ENCODE measurements at places on chromosomes 16 and 17.
A peak's percentile ranks its signal among the peaks of the same experiment; 100 is the strongest.

GRCh38 chr17:72409405-72410002 is 288.7 kb downstream of the SOX9 start:
- no peak for DNase-seq

- DNase-seq = no peak
Observed at GRCh38 chr16:26365161-26365940, 673.6 kb downstream of the HS3ST4 start.

GRCh38 chr17:77036841-77037381 is 103.9 kb upstream of the SEC14L1 start:
- peak; percentile 48 for DNase-seq

- DNase-seq = no peak
Observed at GRCh38 chr17:13435230-13435629, 166.5 kb downstream of the HS3ST3A1 start.

DNA sequence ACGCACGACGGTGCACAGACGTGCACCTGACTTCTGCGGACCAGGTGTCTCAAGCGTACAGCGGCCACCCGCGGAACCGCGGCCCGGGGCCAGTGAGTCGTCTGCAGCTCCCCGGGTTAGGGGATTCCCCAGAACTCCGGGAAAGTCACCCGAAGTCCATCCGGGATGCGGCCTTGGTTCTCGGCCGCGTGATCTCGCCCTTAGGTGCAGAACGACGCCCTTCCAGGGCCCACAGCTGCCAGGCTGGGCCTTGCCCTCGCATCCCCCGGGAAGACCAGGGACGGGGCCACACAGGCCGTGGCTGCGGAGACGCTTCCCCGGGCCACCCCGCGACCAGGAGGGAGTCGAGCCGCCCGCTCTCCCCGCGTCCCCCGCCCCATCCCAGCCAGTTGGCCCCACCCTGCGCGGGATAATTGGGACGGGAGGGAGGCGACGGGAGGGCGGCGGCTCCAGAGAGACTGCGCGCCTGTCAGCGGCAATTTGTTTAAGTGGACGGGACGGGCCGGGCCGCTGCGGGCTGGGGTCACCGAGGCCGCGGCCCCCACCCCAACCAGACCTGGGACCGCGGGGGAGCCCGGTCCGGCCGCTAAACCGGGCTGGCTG is 3.6 kb upstream of the TBX2 start:
- DNase-seq = peak; percentile 82

GRCh38 chr16:55498101-55498500 is 10.8 kb upstream of the LPCAT2 start:
- DNase-seq = no peak

DNA sequence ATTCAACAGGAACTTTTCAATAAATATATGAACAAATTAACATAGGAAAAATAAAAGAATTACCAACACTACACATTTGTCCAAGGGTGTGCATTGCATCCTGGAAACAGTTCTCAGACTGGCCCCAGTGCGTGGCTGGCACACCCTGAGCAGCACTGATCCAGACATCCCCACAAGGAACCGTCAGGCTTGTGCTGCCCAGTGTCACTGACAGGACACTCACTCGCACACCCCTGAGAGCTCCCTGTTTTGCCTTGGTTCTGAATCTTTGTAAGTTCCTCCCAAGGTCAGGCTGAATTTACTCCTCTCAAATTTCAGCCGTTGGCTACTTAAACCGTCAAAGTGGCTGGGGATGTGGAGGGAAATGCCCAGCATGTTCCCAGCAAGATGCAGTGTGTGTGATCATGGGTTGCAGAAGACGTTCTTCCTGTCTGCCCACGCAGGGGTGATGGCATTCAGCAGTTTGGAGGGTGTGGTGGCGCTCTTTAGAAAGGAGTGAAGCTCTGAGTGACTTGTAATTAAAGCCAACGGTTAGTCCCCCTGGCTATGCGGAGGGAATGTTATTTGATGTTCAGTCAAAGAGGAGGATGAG is 1.7 kb downstream of the MT2A start:
- no peak for DNase-seq

DNA sequence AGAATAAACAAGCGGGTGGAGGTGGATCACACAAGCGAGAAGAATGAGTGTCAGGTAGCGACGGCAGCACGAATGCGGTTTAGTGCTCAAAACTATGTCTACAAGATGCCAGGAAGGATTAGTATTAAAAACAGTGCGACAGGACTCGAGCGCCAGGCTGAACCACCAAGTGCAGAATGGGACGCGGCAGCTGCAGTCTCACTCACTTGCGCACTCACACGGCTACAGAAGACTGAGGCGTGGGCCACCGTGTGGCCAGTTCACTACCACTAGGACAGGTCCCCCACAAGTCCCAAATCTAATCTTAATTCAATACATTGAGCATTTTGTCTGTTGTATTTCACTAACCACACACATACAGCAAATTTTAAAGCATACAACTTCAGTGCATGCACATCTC is 35.7 kb upstream of the TRAP1 start:
- no peak for DNase-seq

- no peak for DNase-seq
Observed at GRCh38 chr17:83024218-83024971, 55.0 kb upstream of the METRNL start.

DNA sequence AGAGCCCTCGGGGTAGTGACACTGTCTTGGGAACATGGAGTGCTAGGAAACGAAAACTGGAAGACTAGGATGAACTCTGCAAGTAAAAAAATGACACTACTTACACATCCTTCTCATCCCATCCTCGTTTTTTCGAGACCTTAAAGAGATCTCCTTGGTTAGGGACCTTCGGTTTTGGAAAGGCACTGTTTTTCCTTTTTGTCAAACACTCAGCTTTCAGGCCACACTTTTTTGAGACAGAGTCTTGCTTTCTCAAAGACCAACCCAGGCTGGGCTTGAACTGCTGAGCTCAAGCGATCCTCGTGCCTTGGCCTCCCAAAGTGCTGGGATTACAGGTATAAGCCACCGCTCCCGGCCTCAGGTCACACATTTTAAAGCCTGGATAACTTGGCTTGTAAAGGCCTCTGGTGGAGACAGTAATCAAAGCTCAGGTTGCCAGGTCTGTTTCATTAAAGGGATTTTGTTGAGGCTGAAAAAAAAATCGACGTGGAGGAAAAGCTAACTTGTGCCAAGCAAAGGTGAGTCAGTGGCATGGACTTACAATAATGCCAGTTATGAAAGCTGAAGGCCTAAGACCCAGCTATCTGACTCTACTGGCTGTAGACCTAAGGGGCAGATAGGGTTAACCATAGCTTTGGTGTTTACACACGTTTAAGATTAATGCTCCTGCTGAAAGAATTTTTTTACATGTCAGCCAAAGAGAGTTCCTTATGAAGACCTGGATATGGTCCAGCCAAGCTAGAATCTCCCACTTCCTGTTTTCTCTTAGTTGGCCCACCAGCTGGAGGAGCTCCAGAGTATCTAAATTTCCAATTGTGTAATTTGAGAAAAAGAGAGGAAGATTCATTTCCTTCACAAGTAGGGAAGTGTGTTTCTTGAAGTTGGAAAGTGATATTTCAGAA is 823 bp downstream of the NBR1 start:
- DNase-seq = peak; percentile 55

- DNase-seq = no peak
Observed at GRCh38 chr16:9232102-9232770, 140.8 kb downstream of the HAPSTR1 start.

- no peak for DNase-seq
Observed at GRCh38 chr17:68248199-68248825, 469 bp downstream of the AMZ2 start.

Data from right kidney (tissue), 9 donors.